ENCODE measurements at places on chromosomes 6 and 20.
A peak's percentile ranks its signal among the peaks of the same experiment; 100 is the strongest.

DNA sequence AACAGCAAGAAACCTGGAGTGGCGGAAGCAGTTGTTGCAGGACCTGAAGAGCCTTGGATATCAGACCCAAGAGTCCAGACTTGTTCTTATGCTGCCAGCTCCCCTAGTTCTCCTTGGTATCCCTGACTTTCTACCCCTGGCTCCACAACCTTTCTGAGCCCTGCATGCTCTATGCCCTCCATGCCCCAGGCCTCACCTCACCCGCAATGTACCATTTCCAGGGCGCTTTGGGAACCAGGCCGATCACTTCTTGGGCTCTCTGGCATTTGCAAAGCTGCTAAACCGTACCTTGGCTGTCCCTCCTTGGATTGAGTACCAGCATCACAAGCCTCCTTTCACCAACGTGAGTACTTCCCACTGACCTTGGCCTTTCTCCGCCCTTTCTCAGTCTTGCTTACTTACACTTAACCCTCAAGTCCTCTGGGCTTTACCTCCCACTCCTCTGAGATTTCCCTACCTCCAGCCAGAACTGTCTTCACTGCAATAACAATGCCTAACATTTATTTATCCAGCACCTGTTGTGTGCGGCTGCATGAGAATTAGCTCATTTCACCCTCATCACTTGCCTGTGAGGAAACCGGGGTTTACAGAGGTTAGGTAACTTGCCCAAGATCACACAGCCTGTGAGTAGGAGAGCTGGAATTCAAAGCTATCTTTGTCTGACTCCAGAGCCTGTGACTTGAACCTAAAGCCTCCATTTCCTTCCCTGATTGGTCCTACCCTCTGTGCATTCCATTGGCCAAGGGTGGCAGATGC, 2.3 kb downstream of the POFUT1 start:
- DNase-seq = no peak

DNA sequence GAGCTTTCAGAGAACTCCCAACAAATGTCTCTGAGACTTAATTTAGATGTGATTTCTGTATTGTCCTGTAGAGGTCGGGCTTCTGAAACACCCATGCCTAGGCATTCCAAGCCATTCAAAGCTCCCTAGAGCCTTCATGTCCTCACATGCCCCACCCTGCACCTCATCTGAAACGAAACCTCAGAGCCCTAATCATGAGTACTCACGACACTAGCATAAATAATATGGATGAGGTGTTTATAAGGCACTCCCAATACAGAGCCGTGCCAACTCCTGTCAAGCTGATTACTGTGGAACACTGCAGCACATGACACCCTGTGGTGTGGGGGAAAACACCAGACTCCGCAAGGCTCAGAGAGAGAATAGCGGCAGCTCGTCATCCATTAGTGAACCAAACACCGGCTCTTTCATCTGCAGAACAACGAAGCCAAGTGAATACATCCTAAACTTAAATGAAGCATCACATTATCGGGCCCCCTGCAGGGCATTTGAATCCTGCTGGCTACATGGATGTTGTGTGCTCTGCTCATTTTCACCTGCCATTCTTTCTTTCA, 83.8 kb downstream of the FNDC1 start:
- DNase-seq = peak; percentile 77

DNA sequence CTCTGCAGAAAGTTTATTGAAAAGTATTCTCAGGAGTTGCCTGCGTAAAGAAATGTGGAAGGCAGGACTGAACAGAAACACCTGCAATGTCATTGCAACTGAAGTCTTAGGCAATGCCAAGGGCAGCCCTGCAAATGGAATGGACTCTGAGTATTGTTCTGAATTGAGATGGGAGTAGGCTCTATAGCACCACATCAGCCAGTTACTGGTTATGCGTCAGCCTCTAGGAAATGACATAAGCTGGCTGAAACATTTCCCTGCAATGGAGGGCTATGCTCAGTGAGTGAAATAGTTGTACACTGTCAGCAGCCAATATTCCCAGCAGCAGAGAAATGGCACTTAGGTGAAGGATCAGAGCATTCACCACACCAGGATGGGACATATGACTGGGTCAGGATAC, 13.8 kb upstream of the GJE1 start:
- DNase-seq = no peak

- no peak for DNase-seq
Measured at GRCh38 chr6:1950631-1951030, 294.8 kb downstream of the GMDS start.

- DNase-seq = no peak
Measured at GRCh38 chr6:78259935-78260334, 607.1 kb downstream of the MEI4 start.

DNA sequence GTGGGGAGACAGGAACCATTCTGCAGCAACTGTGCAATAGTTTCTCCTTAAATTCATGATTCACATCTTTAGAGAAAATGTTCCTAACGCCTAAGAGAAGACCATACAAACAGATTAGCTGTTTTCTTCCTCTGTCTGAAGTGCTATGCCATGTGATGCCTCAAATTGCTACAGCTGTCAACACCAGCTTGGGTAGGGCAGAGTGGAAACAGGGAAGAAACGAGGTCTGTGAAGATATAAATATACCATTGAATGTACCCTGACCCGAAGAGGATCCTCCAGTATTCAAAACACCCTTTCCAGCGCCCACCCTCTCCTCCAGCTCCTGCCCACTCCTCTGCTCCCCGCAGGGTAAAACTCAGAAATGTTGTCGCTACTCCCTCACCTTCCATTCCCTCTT, 40.3 kb upstream of the PRND start:
- no peak for DNase-seq

DNA sequence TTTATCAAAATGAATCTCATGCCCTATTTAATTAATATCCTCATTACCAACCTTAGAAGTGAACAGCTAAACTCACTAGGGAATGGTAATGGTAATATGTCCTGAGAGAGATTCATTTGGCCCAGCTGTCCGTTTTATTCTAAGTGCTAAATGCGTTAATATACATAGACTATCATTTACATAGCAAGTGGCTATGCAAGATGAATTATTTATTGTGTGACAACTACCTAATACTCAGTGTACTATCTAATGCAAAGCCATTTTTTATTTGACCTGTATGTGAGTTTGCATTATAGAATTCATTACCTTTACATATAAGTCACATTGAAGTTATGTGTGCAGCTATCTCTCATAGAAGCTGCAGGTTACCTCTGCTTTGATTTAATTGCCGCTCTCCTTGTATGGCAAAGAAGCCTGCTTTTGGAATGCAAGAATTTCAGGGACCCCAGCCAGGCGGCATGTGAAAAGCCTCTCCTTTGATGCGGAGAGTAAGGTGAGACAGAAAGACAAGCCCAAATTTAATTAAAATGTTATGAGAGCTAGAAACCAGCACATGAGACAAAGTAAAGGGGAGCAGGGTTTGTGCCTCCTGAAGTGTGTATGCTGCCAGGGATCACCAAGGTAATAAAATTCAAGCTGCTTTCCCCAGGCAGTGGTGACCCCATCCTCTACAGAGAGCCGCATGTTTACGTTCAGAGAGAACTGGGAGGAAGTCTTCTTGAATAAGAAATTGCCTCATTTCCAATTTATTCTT, 693.0 kb upstream of the MAP3K7 start:
- no peak for DNase-seq

DNA sequence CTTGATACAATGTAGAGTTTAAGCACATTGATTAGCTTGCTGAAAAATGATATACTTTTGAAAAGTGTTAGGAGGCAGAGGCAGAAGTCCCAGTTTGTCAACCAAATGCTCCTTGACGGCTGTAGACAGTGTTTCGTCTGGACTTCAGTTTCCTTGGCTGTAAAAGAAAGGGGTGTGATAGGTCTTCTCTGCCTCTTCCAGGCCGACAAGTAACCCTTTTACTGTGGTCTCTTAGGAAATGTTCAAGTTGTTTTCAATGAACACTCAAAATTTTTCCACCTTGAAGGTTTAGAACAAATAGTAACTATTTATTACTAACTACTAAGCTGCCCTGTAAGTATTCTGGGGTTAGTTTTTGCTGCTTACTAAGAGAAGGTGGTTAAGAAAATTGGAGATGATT, 122.4 kb downstream of the IRF4 start:
- DNase-seq = no peak

DNA sequence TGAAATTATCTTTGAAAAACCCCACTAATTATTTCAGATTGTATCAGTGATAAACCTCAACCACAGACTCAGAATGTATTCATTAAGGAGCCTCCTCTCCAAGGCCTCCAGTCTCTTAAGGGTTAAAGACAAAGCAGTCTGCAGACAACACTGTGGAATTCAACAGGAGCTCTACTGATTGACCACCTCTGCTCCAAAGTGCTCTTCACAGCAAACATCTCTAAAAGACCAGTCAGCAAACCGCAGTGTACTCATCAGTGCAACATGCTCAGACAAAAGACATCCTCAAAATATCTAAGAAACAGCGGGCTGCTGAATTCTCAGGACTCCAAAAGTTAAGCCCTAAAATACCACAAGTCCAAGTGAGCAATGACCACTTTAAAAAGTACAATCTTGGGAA, 42.0 kb downstream of the UQCC1 start:
- no peak for DNase-seq

DNA sequence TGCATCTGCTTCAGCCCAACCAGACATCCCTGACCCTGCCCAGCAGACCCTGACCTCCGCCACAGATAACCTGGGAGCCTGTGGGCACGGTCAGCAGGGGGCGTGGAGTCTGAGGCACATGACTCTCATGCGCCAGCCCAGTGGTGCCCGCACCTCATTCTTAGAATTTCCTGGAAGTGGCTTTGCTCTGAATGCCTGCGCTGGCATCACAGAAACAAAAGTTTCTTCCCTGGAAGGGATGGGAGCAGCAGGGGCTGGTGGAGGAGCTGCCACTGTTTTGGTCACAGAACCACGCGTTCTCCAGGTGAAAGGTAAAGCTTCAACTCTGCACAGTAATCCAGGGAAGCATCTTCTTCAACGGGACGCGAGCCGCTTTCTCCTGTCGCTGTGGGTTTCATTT, 67.9 kb upstream of the DUSP22 start:
- DNase-seq = no peak

- DNase-seq = no peak
Measured at GRCh38 chr6:156026486-156027247, 571.0 kb upstream of the NOX3 start.
